ENCODE measurements at places on chromosomes 6 and 20.

- no peaks in the 10 kb centered on the region for H3K36me3 ChIP-seq
- no peak overlapping the region for H3K27ac ChIP-seq
- no peaks in the 10 kb centered on the region for H3K27me3 ChIP-seq
- DNase-seq, result no peak
These were observed 75.2 kb upstream of the TOP1 start for GRCh38 chr20:40953416-40953815.

DNA sequence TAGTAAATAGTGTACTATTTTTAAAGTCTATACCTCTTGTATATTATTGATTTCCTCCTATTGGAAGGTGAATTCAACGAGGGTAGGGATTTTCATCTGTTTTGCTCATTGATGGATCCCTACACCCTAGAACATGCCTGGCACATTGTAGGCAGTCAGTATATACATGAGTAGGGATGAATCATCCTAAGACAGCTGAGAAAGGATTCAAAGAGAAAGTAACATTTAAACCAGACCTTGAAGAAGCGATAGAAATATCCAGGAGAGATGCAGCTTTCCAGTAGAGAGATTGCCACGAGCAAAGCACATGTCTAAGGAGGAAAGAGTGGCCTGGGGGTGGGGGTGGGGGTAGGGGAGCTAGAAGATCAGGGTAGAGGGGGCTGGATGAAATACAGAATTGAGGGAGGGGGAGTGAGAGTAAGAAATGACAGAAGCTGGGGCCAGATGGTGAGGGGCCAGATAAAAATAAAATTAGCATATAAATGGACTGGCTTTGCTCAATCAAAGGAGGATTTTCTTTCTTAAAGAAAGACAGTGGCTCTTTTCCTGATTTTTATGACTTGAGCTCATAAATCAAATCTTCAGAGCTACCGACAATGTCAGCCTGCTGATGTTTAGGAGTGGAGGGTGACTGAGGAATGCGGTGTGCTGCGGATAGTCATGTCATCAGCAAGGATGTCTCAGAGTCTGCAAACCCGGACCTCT is 168.2 kb downstream of the SAMD5 start:
- no peaks in the 10 kb centered on the region for H3K4me1 ChIP-seq
- H3K36me3 ChIP-seq, result no peaks in the 10 kb centered on the region
- H3K27ac ChIP-seq, result no peak overlapping the region

DNA sequence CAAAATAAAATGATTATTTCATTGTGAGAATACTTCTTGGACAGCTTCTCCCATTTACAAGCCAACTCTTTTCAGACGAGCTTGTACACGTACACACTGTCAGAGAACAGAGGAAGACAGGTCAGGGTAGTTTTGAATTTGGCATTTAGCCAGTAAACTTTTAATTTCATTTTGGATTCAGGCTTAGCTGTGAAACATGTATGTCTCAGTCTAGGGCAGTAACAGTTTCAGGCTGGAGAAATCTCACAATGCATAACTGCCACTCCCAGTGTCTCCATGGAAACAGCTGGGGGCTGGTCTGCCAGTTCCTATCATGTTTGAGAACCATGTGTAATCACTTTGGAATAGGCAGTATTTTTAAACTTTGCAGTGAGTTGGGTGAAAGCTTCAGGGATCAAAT is 22.0 kb upstream of the QKI start:
- H3K4me1 ChIP-seq, result no peaks in the 10 kb centered on the region
- H3K27me3 ChIP-seq, result no peaks in the 10 kb centered on the region
- no peaks in the 10 kb centered on the region for H3K36me3 ChIP-seq
- DNase-seq, result no peak
- H3K27ac ChIP-seq, result no peak overlapping the region

DNA sequence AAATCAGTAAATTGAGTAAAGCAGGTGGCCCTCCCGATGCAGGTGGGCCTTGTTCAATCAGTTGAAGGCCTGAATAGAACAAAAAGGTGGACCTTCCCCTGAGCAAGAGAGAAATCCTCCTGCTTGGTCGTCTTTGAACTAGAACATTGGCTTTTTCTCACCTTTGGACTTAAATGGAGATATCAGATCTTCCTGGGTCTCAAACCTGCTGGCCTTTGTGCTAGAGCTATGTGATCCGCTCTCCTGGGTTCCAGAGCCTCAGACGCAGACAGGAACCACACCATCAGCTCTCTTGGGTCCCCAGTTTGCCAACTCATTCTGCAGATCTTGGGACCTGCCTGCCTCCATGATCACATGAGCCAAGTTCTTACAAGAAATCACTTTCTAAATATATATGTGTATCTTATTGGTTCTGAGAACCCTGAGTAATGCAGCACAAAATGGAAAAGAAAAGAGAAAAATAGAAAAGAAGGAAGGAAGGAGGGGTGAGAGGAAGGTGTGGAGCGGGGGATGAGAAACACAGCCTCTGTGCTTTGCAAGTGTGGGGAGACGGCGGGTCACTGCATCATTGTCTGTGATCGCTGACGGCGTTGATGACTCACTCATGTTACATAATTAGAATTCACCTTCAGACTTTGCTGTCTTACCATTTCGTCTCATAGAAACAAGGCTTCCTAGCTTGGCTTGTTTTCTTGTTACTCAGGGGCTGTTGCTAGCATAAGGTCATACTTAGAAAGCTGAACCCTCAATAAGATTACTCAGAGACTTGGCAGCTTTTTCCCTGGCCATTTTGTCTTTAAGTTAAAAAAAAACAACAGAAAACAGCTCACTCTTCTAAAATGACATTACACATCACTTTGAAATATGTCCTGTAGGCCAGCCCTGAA is 85.7 kb upstream of the NEDD9 start:
- H3K4me3 ChIP-seq, result no peak overlapping the region
- H3K36me3 ChIP-seq, result no peaks in the 10 kb centered on the region
- H3K27ac ChIP-seq, result peak overlapping the region; percentile 46
- peak; percentile 78 for DNase-seq
- H3K27me3 ChIP-seq, result no peaks in the 10 kb centered on the region

GRCh38 chr6:132265451-132266097 is 135.7 kb downstream of the MOXD1 start:
- H3K36me3 ChIP-seq, result no peaks in the 10 kb centered on the region
- no peak overlapping the region for H3K27ac ChIP-seq
- H3K27me3 ChIP-seq, result no peaks in the 10 kb centered on the region
- DNase-seq, result no peak
- H3K4me3 ChIP-seq, result no peak overlapping the region

- no peaks in the 10 kb centered on the region for H3K36me3 ChIP-seq
- peak overlapping the region; percentile 92 for H3K27ac ChIP-seq
- H3K4me3 ChIP-seq, result peak overlapping the region; percentile 64
- H3K27me3 ChIP-seq, result no peaks in the 10 kb centered on the region
- peaks cover 27% of the 10 kb centered on the region for H3K4me1 ChIP-seq
- peak; percentile 66 for DNase-seq
These were observed 2.1 kb upstream of the TRERF1 start for GRCh38 chr6:42453654-42454427.

DNA sequence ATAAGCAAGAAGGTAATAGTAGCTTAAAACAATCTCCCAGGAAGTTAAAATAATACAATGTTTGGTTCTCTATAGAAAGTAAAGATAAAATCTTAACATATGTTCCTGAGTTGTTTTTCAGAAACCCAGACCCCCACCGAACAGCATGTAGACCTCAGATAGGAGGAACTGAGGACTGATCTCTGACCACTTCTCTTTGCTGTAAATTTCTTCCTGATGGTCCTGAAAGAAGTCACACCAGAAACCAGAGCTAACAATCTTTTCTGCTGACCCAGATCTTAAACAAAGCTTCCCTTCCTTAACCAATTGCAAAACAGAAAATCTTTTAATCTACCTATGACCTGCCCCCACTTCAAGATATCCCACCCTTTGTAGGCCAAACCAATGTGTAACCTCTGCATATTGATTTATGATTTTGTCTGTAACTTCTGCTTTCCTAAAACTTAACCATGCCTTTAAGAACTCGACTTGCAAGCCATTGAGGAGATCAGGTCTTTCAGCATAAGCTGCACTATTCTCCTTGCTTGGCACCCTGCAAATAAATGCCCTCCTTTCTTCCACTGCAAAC is 21.9 kb upstream of the BEND6 start:
- no peak overlapping the region for H3K27ac ChIP-seq
- no peaks in the 10 kb centered on the region for H3K36me3 ChIP-seq
- no peak for DNase-seq
- no peak overlapping the region for H3K4me3 ChIP-seq

DNA sequence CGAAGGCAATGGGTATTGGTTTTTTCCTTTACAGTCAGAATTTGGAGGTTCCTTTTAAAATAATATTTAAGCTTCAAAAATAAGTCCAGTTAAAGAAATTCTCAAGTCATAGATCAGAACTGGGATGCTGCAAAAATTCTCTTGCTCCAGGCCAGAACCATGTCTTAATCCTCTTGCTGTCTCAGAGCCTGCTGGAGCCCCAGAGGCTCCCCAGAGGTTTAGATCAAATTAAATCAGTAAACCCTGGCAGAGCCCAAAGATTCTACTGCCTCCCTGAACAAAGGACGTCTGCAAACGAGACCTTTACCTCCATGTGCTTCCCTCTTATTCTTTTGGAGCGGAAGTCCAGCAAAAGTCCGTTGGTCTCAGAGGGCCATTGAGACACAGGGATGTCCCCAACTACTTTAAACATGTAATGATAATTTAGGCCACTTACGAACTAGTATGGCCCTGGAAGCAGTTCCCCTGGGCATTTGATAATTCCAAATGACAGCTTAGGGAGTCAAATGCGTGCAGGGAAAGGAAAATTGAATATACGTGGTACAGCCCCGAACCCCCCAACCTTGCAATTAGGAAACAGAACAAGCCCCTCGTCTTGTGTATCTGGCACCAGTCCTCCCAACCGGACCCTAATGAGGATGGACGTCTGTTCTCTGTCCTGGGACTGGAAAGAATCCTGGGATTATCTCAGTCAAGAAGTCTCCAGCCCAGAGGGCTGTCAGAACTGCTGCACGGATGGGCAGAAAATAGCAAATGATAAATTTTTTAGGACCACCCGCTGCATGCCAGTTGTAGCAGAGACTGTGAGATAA is 31.5 kb downstream of the SULF2 start:
- peaks cover 3% of the 10 kb centered on the region for H3K36me3 ChIP-seq
- no peak overlapping the region for H3K27ac ChIP-seq

GRCh38 chr6:4009486-4009885 is 69.5 kb downstream of the FAM217A start:
- no peak overlapping the region for H3K27ac ChIP-seq
- H3K36me3 ChIP-seq, result no peaks in the 10 kb centered on the region
- no peaks in the 10 kb centered on the region for H3K27me3 ChIP-seq
- H3K4me1 ChIP-seq, result no peaks in the 10 kb centered on the region
